ENCODE measurements at places on chromosomes 6 and 20.

DNA sequence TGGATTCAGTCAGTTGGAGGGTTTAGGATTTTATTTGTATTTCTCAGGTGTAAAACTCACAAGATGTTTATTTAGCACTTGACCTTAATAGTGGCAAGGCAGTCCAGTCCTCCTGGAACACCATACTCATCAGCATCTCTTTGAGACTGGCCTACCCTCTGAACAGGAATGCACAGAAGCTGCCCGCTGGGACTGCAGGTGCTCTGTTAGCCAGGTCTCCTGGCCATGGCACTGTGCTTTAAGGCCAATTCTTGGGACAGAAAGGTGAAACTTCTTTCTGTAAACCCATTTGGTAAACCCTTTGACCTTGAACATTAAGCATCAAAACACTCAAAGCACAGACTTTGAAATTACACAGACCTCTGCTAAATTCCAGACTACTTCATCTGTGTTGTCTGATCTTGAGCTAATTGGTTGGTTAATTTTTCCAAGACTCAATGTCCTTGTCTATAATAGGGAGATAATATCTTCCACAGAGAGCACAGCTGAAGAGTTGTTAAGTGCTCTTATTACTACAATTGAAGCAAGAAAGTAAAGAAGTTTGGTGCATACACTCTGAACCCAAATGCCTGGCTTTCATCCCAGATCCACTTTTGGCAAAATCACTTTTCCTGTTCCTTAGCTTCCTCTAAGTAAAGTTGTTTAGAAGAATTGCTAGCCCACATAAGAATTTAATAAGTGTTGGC lies 54.9 kb upstream of the NT5E start:
- peak; percentile 97 for DNase-seq

DNA sequence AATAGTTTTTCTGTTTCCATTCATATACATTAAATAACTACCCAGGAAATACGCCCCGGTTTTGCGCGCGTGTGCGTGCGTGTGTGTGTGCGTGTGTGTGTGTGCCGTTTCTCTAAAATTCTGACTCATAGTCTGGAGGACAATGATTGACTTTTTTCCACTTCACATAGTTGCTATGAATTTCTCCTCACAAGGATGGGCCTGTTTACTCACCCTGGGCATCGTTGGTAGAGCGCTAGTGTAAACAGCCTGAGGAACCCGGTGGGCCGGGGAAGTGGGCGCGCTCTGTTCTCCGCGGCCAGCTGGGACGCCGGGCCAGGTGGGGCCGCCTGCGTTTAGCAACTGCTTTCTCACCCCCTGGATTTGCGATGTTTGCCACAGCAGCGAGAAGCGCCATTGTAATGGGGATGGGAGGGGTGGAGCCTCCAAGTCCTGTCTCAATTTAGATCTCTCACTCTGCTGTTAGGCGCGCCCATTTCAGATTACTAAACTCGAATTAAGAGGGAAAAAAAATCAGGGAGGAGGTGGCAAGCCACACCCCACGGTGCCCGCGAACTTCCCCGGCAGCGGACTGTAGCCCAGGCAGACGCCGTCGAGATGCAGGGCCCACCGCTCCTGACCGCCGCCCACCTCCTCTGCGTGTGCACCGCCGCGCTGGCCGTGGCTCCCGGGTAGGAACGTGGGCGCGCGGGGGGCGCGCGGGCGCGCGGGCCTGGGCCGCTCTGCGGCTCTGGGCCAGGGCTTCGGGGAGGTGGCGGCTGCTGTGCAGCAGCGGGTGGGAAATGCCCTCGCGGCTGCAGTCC lies at the start of gene CD109:
Gene CD109 (plus strand): TSS at position 585 of the 803 bp plus-strand sequence. CDS start 13 bp downstream, at position 598.
- DNase-seq: no peak

DNA sequence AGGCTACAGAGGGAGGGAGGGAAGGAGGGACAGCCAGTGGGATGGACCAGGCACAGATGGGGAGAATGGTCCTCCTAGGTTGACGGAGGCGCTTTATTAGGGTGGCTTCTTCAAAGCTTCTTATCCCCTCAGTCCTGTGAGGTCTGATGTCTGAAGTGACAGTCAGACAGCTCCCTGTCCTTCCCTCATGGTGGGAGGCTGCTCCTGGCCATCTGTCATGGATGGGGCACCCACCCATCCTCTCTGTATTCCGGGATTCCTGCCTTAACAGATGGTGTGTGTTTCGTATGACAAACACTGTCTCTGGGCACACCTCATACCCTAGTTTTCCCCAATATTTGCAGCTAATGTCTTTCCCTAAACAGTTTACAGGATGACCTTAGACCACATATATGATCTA lies 7.9 kb downstream of the RIN2 start:
- no peak for DNase-seq

GRCh38 chr20:50496773-50497385 lies 13.3 kb upstream of the PTPN1 start:
- no peak for DNase-seq

DNA sequence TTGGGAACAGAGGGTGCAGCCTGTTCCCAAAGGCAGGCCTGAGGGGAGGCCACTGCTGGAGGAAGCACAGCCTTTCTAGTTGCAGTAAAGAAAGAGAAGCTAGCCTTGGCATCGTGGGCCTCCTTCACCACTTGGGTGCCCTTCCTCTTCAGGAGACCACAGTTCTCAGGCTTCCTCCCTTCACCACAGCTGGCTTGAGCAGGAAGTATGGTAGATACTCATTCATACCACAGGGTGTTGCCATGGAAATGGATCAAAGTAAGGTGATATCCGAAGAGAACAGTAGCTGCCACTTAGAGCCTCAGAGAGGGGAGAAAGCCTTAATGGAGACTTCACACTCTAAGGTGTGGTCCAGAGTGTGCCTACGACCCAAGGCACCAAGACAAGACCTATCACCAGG lies 120.4 kb upstream of the RIPOR2 start:
- DNase-seq: no peak

GRCh38 chr6:45707176-45707575 lies 308.5 kb downstream of the CLIC5 start:
- no peak for DNase-seq

DNA sequence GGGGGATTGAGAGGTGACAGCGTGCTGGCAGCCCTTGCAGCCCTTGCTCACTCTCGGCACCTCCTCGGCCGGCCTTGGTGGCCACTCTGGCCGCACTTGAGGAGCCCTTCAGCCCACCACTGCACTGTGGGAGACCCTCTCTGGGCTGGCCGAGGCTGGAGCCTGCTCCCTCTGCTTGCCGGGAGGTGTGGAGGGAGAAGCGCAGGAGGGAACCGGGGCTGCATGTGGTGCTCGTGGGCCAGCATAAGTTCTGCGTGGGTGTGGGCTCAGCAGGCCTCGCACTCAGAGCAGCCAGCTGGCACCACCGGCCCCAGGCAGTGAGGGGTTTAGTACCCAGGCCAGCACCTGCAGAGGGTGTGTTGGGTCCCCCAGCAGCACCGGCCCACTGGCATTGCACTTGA lies 912.2 kb upstream of the ADGRB3 start:
- no peak for DNase-seq

DNA sequence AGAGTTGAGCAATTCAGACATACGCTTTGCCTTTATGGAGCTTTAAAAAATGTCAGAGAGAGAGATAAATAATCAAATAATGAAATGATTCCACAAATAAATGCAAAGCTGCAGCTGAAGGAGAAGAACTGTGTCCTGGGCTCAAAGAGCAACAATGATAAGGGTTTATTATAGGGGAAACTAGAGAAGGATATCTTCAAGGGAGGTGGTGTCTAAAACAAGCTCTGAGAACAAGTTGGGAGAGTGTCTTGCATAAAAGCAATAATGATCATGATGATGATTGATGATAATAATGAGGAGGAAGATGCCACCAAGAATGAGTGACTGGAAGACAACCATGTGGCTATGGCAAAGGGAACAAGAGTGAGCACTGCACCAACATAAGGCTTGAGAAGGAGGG lies 164.3 kb downstream of the KIF16B start:
- DNase-seq: no peak

GRCh38 chr20:21618759-21619416 lies 86.6 kb upstream of the PAX1 start:
- DNase-seq: no peak

GRCh38 chr20:59996108-59996507 lies 37.9 kb downstream of the CDH26 start:
- no peak for DNase-seq

- no peak for DNase-seq
These were observed 41.8 kb upstream of the FUT9 start for GRCh38 chr6:95973976-95974375.

- DNase-seq: no peak
These were observed 33.2 kb upstream of the OCSTAMP start for GRCh38 chr20:46583411-46584214.

DNA sequence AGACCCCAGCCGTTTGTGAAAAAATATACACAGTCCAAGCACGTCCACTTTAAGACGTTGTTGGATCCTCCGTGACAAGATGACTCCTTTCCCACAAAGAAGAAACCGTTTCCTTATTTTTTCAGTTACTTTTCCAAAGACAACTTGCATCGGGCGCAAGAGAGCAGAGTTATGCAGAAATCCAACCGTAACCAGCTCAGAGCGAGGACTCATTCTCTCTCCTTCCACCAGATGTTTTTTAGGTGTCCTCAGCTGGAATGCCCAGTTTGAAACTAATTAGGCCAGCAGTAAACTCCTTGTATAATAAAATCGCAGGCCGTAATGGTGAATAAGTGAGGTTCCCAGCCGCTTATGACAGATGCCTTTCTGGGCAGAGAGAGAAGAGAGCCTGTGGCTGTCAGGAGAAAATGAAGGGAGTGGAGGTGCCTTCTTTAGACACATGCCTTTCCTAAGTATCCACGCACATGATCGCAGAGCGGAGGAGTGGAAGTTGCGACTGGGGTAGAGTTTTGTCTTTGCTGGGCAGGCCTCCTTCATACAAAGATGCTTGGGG lies 2.8 kb downstream of the EYA2 start:
- DNase-seq: no peak

DNA sequence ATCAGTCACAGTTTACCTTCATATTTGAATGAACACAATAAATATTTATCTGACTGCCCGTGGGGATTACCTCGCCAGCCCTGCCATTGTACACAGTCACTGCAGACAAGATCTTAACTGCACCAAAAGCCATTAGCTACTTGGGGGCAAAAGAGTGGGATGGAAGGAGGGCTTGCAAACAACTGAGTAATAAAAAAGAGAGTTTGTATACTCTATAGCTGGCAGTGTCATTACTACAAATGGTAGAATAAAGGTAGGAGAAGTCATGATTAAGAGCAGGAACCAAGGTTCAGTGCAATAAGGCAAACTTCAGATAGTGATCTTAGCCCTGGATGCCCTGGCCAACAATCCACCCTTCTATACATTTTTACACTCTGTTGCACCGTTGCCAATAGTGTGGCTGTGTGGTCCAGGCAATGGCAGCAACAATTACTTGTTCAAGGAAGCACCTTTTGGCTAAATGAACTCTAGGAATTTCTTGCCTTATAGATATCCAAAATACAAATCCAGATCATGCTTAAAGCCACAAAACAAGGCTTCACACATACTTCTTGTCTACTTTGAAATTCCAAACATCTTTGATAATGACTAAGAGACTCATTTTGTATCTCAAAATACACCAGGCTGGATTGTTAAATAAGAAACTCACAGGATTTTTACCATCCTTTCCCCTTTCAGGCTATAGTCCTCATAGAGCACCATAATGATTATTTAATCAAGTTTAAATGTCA lies 955.4 kb upstream of the ADGRB3 start:
- DNase-seq: no peak

- DNase-seq: no peak
These were observed 88.8 kb downstream of the SYNJ2 start for GRCh38 chr6:158070513-158070912.

DNA sequence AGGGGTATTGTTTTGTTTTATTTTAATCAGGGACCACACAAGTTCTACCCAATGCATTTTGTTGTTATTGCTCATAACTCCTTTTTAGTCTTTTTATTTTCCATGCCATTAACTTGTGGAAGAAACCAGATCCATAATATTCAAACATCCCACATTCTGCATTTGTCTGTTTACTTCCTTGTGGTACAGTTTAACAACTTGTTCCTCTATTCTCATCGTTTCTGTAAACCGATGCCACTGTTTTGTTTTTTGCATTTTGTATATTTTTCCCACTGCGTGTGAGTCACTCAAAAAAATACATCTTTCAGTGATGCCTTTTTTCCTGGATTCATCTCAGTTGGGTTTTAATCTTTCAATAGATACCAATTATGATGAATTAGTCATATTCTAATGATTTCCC lies 22.3 kb downstream of the SF3B5 start:
- DNase-seq: no peak

Measured in SK-N-DZ (cell line).